A375 (cell line): ENCODE measurements at places on chromosomes 12 and 14. TPM values are rescaled to one million over a fixed set of nuclear protein-coding genes. Genes with fewer than 3 reads are reported as not detected.

TSPAN8 gene
- not detected in 2 replicates for total RNA-seq

BBS10 gene
- 4.2 and 5.6 TPM in 2 replicates for total RNA-seq

NPFF gene
- total RNA-seq = not detected in 2 replicates

GOLGA5 gene
- 16.0 and 19.7 TPM in 2 replicates for total RNA-seq

OS9 gene
- total RNA-seq = 135 and 140 TPM in 2 replicates

CORO1C gene
- 56.0 and 86.6 TPM in 2 replicates for total RNA-seq

NR4A1 gene
- total RNA-seq = 79.1 and 101 TPM in 2 replicates

CCND2 gene
- 0.15 and 0.24 TPM in 2 replicates for total RNA-seq

MMP19 gene
- 2.0 and 3.9 TPM in 2 replicates for total RNA-seq

NYNRIN gene
- 0.23 and 0.37 TPM in 2 replicates for total RNA-seq

SPTB gene
- total RNA-seq = 1.7 and 1.9 TPM in 2 replicates

GNB3 gene
- total RNA-seq = 0.60 and 1.5 TPM in 2 replicates

FBRSL1 gene
- total RNA-seq = 11.3 and 17.9 TPM in 2 replicates

MGP gene
- total RNA-seq = 10.9 and 18.3 TPM in 2 replicates

NFE2 gene
- 1.8 and 2.5 TPM in 2 replicates for total RNA-seq

CPM gene
- 0.60 and 1.5 TPM in 2 replicates for total RNA-seq

ADAM21 gene
- 0.04 and 0.19 TPM in 2 replicates for total RNA-seq

SLC2A14 gene
- not detected in 2 replicates for total RNA-seq

KRT1 gene
- not detected in 2 replicates for total RNA-seq

FAR2 gene
- 13.0 and 14.8 TPM in 2 replicates for total RNA-seq

LRRIQ1 gene
- 0.45 and 1.9 TPM in 2 replicates for total RNA-seq

SLC5A8 gene
- not detected in 2 replicates for total RNA-seq

TEX52 gene
- total RNA-seq = not detected in 2 replicates

AKAP5 gene
- 0.60 and 0.61 TPM in 2 replicates for total RNA-seq

SYNDIG1L gene
- 0.03 TPM in 1 of 2 replicates, not detected in the other for total RNA-seq

TAS2R30 gene
- total RNA-seq = 2.4 and 3.0 TPM in 2 replicates

PTPRR gene
- 3.0 and 4.1 TPM in 2 replicates for total RNA-seq

ITGA5 gene
- total RNA-seq = 93.5 and 94.4 TPM in 2 replicates

HOXC9 gene
- total RNA-seq = 8.4 and 11.2 TPM in 2 replicates

RECQL gene
- 67.0 and 69.7 TPM in 2 replicates for total RNA-seq

FAM222A gene
- total RNA-seq = 4.7 and 7.3 TPM in 2 replicates

TMEM30B gene
- not detected in 2 replicates for total RNA-seq

ARF3 gene
- total RNA-seq = 79.5 and 93.6 TPM in 2 replicates

OR10G3 gene
- total RNA-seq = not detected in 2 replicates

CCDC38 gene
- total RNA-seq = not detected in 2 replicates

MYF6 gene
- total RNA-seq = not detected in 2 replicates

PMEL gene
- total RNA-seq = 1.0 and 1.5 TPM in 2 replicates

CLEC1A gene
- not detected in 2 replicates for total RNA-seq
